Renal cortex interstitium (tissue), 15 donors: ENCODE measurements at places on chromosomes 16 and 17. TPM values are rescaled to one million over a fixed set of nuclear protein-coding genes. Genes with fewer than 3 reads are reported as not detected.

- DNase-seq, result no peak
Measured at GRCh38 chr16:15811481-15812400, 45.1 kb downstream of the MYH11 start.

GRCh38 chr16:61480250-61480649 lies 556.0 kb downstream of the CDH8 start:
- no peak for DNase-seq

DNA sequence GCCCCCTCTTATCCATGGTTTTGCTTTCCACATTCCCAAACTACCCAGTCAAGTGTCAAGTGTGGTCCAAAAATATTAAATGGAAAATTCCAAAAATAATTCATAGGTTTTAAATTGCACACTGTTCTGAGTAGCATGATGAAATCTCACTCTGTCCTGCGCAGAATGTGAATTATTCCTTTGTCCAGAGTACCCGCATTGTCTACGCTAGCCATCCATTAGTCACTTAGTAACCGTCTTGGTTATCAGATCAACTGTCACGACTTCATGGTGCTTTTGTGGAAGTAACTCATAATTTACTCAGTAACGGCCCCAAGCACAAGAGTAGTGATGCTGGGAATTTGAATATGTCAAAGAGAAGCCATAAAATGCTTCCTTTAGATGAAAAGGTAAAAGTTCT lies 94.9 kb downstream of the SLC39A11 start:
- no peak for DNase-seq

GRCh38 chr17:44636562-44636961 lies 19.7 kb upstream of the MEIOC start:
- no peak for DNase-seq

DNA sequence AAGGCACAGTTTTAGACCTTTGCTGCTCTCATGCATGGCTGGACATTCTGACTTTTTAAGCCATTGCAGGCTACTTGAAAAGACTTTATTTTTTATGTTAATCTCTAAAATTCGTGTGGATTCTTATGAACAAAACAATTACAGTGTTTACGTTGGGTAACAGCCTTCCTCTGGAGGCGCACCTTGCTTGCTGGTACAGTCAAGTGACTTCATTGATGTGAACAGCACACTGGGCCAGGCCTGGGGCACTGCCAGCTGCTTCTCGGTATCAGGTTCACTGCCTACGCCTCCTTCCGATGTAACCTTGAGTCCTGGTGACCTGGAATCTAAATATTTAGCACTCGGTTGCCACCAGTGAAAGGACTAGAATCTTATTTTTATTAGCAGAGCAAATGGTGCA lies 27.8 kb downstream of the MARCHF10 start:
- no peak for DNase-seq

DNA sequence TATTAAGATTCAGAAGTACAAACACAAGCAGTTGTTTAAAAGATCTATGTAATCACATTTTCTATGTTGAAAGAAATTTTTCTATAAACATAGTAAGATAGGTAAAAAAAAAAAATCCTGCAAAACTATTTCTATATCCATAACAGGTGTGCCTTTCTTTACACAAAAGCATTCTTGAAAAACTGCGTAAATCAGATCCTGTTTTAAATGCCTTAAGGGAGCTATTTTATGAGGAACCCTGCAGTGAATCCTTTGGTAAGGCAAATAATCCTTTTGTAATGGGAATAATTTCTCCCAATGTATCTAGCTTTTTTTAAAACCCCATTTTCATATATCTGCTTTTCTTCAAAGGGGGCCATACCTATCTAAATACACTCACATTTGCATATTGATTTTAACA lies 157.3 kb downstream of the AATF start:
- no peak for DNase-seq

Gene TBX2
- polyA plus RNA-seq, result 112 TPM

Gene MYH1
- polyA plus RNA-seq, result 0.08 TPM

DNA sequence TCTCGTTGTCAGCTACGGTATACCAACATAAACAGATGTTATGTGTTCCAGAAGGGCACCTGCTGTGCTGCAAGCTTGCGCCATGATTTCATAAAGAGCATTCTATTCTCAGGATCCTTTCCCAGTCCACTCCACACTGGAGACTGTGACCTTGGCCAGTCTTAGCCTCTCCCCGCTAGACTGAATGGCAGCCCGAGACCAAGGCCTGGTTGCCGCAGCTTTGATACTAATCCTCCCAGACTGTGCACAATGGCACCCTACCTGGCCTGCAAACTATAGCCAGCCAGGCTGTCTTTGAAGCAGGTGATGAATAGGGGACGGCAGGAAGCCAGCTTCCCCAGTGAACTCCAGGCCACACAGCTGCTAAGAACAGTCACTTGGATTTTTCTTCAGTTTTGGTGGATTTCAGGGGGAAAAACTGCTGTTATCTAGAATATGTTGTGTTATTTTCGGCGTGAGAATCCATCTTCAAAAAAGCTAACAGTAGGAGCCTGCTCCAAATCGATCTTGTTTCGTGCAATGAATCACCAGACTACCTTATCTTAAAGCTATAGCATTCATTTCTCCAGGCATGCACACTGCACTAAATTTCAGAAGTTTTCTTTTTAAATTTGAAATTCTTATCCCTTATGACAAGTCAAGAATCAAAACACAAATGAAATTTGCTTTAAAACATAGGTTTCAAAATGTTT lies 289.0 kb downstream of the CEP112 start:
- no peak for DNase-seq

Gene SOX8
- 4.7 TPM for polyA plus RNA-seq

Gene PHF23
- 53.1 TPM for polyA plus RNA-seq

Gene ANKS4B
- 5.6 TPM for polyA plus RNA-seq

Gene SLC12A3
- polyA plus RNA-seq, result 20.8 TPM

Gene VMO1
- 0.78 TPM for polyA plus RNA-seq

Gene FOXJ1
- polyA plus RNA-seq, result 23.6 TPM

Gene CDH1
- 114 TPM for polyA plus RNA-seq

Gene ODAD4
- 5.6 TPM for polyA plus RNA-seq

Gene HSDL1
- polyA plus RNA-seq, result 45.4 TPM

Gene TNK1
- polyA plus RNA-seq, result 5.1 TPM

- DNase-seq, result no peak
Measured at GRCh38 chr17:79272220-79272619, 197.6 kb downstream of the ENGASE start.

GRCh38 chr16:47905771-47906170 lies 250.0 kb downstream of the ABCC12 start:
- no peak for DNase-seq

GRCh38 chr16:85571813-85572619 lies 41.1 kb upstream of the GSE1 start:
- DNase-seq, result no peak

Gene TTLL6
- 0.44 TPM for polyA plus RNA-seq

- DNase-seq, result no peak
Measured at GRCh38 chr16:85557971-85558657, 55.0 kb upstream of the GSE1 start.

Gene C1QTNF8
- not detected for polyA plus RNA-seq

- no peak for DNase-seq
Measured at GRCh38 chr16:12341423-12341822, 364.9 kb downstream of the SNX29 start.

- DNase-seq, result no peak
Measured at GRCh38 chr16:50567651-50568050, 19.5 kb downstream of the NKD1 start.

DNA sequence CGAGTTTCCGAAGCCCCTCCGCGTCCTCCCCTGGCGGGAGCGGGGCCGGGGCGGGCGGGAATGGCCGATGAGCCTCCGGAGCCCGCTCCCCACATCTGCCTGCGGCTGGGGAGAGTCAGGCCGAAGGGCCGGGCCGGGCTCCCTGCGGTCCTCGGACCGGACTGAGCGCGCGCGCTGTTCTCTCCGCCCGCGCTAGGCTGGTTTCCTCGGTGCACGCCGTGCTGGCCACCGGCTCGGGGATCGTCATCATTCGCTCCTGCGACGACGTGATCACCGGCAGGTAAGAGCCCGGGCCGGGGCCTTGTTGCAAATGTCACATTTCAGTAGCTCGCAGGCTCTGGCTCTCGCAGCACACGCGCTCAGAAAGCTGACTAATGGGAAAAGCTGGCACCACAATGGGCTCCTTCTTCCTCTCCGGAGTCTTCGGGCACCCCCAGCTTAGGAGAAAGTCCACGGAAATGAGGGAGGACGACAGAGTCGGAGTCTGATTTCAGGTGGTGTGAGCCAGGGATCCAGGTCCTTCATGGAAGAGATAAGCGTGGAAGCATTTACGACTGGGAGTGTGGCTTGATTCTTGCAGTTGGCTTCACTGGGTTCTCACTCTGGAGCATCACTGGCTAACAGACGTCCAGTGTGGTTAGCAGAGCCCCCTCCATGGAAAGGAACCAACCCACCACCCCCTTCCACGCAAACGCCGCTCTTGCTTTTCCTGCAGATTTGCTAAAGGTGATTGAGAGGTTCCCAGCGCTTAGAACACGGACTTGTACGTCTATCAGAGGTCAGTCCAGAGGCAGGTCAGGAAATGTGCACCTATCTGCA lies 715 bp downstream of the TLCD3A start:
- no peak for DNase-seq

GRCh38 chr17:49911719-49912118 lies 57.3 kb upstream of the DLX4 start:
- DNase-seq, result no peak

DNA sequence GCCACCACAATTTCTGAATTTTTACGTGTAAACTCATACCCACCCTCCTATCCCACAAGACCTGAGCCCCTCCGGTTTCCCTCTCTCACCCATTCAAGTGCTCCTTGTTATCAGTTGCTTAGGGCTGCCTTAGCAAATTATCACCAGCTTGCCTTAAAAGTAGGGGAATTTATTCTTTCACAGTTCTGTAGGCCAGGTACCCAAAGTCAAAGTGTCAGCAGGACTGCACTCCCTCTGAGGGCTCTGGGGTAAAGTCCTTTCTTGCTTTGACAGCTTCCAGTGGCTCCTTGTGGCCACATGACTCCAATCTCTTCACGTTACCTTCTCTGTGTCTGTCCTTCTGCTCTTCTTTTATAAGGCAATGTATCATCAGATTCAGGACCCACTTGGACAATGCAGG lies 7.9 kb upstream of the TMEM220 start:
- DNase-seq, result no peak

DNA sequence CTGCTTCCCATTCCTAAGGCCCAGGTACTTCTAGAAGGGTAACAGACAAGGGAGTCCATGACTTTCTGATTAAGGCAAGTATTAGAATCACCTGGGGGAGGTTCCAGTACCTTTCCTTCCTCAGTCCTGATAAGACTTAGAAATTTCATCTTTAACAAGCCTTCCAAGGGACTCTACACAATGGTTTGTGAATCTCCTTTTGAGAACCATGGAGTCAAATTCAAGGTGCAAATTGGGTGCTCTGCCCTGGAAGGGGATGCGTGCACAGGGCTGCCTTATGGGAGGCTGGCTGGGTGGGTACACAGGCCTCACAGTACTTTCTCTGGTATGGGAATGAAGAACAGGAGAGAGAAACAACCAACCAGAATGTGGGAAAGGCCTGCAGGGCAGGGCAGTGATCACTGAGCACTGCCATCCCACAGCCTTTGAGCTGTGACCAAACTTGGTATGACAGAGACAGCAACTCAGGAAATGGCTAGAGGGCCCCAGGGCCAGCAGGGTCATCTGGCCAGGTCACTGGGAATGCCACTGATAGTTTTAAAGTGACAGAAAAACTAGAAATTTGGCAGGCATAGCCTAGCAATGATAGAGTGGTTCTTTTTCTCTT lies 3.6 kb upstream of the TMIGD1 start:
- no peak for DNase-seq

GRCh38 chr16:74718140-74718539 lies 17.5 kb upstream of the MLKL start:
- DNase-seq, result no peak

Gene FAM234A
- polyA plus RNA-seq, result 86.1 TPM

DNA sequence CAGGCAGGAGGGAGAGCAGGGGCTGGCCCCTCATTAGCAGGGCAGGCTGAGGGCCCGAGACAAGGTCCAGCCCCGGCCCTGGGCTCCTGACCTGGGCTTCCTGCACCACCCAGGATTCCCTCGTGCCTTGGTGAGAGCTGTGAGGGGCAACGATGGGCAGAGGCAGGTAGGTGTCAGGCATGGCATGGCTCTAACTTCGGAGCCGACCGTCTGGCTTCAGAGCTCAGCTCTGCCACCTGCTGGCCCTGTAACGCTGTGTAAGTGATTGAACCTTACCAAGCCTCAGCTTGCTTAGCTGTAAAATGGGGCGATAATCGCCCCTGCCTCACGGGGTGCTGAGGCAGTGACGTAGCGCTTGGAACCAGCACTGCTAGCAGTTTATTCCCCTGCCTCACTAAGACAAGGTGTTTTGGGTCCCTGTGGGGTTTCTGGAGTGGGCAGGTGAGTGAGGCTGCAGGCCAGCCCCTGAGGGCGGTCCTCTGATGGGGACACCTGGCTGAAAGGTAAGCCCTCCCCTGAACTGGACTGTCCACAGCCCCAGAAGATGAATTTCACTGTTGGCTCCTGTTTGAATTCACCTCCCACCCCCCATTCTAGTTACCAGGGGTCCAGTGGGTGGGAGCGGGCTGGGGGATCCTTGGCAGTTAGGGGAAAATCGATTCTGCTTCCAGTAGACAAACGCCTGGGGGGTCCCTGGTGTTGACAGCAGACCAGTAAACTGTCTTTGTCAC lies 184.8 kb upstream of the GSE1 start:
- DNase-seq, result no peak

Gene GRAP
- 4.6 TPM for polyA plus RNA-seq

- DNase-seq, result no peak
Measured at GRCh38 chr16:59067205-59067604, 333.1 kb upstream of the GOT2 start.

DNA sequence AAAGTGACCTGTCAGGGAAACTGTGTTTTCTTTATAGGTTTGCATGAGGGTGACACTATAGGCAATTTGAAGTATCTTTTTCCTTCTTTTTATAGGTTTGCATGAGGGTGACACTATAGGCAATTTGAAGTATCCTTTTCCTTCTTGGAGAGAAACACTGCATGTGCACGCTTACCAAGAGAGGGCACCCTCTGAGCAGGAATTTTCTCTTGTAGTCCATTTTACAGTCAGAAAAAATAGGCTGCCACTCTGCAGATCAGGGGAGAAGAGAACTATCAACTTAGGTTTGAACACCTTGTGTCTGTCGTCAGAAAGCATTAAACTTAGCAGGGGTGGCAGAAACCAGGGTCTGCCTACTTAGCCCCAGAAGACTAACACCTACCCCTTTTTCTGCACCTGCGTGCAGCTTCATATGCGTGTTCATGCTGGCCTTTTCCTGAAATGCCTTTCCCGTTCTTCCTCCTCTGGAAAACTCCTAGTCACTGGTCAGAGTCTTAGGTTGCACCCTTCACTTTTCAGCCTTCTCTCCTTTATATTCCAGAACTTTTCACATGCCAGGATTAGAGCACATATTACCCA lies 16.4 kb upstream of the SMIM36 start:
- DNase-seq, result peak; percentile 40

Gene PNMT
- polyA plus RNA-seq, result 2.4 TPM

GRCh38 chr17:48626245-48627117 lies at the start of gene HOXB9:
Gene HOXB9 (minus strand): TSS chr17:48626358. CDS start chr17:48626269, 89 bp downstream.
- DNase-seq, result no peak

DNA sequence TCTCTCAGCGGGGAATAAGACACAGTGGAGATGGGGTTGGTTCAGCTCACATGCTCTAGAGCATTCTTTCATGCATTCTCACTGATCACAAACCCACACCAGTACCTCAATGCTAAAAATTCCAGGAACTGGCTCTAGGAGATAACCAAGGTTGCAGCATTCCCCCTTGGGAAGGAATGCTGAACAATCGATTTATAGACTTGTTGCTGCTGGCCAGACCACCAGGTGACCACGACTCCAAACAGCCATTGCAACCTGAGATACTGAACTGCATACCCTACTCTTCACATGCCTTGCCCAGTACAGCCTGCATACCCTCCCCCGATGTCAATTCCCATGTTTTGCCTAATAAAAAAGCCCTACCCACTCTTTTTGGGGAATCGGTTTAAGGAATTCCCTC lies 75.1 kb upstream of the GPRC5B start:
- DNase-seq, result no peak

GRCh38 chr17:81254955-81255717 lies 16.0 kb downstream of the NDUFAF8 start:
- no peak for DNase-seq
